ENCODE measurements at places on chromosomes 3 and 15.

GRCh38 chr3:33717866-33718594 is at the start of gene CLASP2:
Gene CLASP2, minus strand, starts transcription at chr3:33718254. Its CDS starts 252 bp downstream, at chr3:33718002.
- DNase-seq = peak; percentile 60

DNA sequence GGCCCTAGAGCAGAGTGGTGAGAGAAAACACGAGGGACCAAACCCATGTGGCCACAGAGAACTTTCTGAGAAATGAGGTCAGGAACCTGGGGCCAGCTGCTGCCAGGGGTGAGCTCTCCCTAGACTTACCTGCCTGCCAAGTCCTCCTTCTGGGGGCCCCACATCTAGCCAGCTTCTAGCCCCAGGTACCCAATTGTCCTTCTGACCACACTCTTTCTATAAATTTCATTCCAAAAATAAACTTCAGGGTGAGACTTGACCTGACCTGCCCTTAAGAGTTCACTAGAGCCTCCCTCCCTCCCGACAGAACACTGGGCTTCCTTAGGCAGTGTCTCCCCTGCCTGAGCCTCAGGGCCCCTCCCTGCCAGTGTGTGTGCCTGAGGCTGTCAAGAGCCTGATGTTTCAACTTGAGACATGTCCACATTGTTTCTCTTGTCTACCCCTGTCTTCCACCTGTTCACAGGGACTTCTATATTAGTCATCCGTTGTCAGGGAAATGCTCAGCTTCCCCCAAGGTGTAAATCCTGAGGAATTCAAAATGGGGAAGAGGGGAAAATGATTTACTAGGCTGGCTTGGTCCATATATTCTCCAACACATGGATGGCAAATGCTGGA is 312.8 kb upstream of the TLE3 start:
- DNase-seq = no peak

DNA sequence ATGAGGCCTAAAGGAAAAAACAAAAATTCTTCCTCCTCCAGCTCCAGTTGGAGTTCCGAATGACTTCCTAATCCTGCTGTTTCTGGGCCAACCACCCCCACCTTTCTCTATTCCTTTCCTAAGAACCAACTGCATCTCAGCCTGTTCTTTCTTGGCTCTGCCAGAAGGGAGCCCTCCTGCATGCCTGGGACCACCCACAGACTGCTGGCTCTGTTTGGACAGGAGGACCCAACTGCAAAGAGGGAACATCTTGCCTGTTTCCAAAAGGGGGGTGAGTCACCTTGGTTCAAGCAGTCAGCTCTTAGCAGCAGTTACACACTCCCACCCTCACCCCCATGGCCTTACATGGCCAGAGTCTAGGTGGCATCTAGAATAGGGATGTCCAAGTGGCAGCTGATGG is 116.0 kb upstream of the PRICKLE2 start:
- no peak for DNase-seq

- DNase-seq = no peak
Observed at GRCh38 chr15:74453925-74454763, 6.8 kb downstream of the UBL7 start.

DNA sequence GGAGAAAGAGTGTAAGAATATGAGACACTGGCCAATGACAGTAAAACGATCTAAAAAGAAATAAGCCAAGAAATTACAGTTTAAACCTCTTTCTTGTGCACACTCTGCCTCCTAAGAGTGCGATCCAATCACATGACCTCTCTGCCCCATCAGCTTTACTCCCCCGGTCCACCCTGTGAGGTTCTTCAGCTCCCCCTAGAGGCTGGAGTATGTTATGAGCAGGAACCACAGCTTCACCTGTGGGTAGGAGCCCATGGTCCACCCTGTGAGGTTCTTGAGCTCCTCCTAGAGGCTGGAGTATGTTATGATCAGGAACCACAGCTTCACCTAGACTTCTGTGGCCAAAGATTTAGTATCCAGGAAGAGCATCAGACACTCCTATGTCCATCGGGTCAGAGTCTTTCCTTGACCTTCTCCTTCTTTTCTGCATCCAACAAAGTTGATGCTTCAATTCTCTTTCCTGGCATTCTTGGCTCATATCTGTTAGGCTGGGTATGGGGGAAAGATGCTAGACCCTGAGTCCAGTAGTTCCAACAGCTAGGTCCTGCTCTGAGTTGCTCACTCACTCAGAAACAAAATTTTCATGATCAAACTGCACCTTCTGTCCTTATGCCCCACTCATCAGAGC is 164.0 kb downstream of the MINAR1 start:
- peak; percentile 1 for DNase-seq

DNA sequence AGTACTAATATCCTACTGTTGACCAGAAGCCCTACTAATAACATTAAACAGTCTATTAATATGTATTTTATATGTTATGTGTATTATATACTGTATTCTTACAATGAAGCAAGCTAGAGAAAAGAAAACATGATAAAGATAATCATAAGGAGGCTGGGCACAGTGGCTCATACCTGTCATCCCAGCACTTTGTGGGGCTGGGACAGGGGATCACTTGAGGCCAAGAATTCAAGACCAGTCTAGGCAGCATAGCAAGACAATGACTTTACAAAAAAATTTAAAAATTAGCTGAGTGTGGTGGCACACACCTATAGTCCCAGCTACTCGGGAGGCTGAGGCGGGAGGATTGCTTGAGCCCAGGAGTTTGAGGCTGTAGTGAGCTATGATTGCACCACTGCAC is 8.9 kb upstream of the HERC1 start:
- no peak for DNase-seq

- DNase-seq = no peak
Observed at GRCh38 chr15:30043211-30043655, 39.5 kb upstream of the GOLGA8J start.

GRCh38 chr15:51229907-51230330 is 108.5 kb downstream of the CYP19A1 start:
- DNase-seq = no peak

DNA sequence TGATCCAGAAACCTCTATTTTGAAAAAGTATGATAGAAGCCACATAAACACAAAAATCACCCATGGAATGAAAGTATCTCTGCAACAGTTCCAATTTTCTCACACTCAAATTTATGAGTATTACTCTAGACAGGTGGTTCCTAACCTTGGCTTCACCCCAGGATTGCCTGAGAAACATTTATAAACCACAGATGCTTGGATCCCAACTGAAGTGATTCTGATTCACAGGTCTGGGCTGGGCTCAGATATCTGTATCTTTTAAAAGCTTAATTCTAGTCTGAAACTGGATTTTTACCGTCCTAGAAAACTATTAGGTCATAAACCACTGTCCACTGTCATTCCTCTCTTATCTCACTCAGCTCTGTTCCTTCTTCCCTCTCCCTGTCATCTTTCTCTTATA is 7.4 kb upstream of the SST start:
- no peak for DNase-seq

- no peak for DNase-seq
Observed at GRCh38 chr15:80121546-80121945, 31.3 kb upstream of the FAH start.

GRCh38 chr3:64216274-64217147 is 8.8 kb downstream of the PRICKLE2 start:
- no peak for DNase-seq

- DNase-seq = no peak
Observed at GRCh38 chr3:85785766-85786165, 827.0 kb downstream of the CADM2 start.

DNA sequence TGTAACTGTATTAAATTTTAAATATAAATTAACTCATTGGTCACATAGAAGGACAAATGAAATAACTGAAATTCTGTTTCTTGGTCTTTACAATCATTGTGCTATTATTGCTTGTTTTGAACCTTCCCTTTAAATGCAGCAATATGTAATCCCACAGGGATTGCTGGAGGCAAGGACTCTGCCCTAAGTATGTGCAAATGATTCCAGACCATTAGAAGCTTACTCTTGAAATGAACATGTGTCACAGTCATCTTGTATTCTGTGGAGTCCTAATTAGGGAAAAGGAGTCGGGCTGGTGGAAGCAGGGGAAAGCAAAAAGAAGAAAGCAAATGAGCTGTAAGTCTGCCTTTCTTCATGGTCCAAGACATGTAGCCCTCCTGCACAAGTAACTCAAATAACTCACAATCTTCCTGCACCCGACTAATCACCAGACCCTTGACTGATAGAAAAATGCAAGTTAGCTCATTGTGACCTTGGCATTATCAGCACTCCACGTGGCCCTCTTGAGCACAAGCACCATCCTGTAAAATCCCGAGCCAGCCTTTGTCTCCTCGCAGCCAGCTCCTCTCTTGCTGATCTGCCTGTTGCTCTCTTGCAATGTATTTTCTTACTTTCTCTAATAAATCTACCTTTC is 2.3 kb upstream of the TMPRSS7 start:
- DNase-seq = no peak

DNA sequence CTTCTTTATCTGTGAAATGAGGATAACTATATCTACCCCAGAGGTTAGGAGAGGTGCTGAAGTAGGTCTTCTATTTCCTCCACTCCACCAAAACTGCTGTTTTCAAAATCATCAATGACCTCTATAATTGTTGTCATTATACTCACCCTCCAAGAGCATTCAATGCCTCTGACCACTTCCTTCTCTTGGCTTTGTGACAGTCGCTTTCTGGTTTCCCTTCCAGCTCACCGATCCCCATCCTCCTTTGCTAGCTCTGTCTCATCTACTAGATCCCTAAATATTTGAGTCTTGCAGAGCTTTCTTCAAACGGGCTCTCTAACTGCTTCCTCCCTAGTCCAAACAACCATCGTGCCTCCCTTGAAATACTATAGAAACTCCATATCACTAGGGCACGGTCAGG is 153.5 kb downstream of the RPLP1 start:
- DNase-seq = no peak

DNA sequence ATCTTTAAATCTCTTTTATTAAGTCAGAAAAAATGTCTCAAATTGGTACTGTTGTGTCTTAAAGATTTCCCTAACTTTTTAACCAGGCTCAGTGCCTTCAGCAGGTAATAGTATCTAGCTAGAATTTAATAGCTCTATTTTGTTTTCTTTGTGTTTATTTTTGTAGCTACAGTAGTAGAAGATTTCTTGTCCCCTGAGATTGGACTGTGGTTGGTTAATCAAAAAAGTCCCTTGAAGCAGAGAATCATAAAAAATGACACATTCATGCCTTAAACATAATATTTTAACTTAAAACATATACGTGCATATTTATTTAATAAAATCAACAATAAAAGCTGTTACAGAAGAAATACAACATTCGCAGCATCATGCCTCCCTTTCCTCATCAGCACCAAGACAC is 102.8 kb downstream of the EEFSEC start:
- DNase-seq = no peak

- no peak for DNase-seq
Observed at GRCh38 chr3:69428657-69429255, 42.9 kb upstream of the FRMD4B start.

GRCh38 chr15:90933301-90933700 is 952 bp upstream of the HDDC3 start:
- no peak for DNase-seq

- DNase-seq = no peak
Observed at GRCh38 chr3:102000620-102001209, 151.4 kb downstream of the NFKBIZ start.

DNA sequence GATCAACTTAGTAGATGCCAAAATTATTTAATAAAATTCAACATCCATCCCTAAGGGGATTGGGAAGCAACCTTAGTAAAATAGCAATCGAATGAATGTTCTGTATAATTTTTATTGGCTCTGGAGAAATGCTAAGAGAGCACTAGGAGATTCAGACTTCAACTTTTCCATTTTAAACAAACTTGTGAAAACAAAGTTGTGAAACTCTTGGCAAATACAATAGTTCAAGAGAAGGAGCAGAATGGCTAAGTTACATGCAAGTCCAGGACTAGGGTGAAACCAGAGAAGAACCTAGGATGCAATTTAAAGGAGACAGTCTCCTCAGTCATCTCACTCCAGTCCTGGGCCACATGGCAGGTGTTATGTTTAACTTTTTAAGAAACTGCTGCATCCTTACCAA is 16.7 kb upstream of the ZNF280D start:
- DNase-seq = no peak

- DNase-seq = no peak
Observed at GRCh38 chr15:41235929-41236328, 4.9 kb downstream of the CHP1 start.

DNA sequence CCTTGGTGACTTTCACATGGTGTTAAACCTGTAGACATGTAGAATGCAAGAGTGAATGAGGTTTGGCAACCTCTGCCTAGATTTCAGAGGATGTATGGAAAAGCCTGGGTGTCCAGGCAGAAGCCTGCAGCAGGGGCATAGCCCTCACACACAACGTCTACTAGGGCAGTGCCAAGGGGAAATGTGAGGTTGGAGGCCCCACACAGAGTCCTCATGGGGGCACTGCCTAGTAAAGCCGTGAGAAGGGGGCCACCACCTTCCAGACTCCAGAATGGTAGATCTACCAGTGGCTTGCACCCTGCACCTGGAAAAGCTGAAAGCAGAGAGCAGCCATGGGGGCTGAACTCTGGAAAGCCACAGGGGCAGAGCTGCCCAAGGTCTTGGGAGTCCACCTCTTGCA is 241.2 kb downstream of the KLF13 start:
- no peak for DNase-seq

- no peak for DNase-seq
Observed at GRCh38 chr3:42406727-42407450, 3.5 kb downstream of the LYZL4 start.

Data from stimulated activated CD4-positive, alpha-beta T cell treated with anti-CD3 and anti-CD28 coated beads, Interleukin-15, amount 100 ng/mL, for 1 hour (primary cell).